ENCODE measurements at places on chromosomes 5 and 9. TPM values are rescaled to one million over a fixed set of nuclear protein-coding genes. Genes with fewer than 3 reads are reported as not detected.

GRCh38 chr9:98074115-98074990 lies 17.8 kb downstream of the NANS start:
- DNase-seq: peak; percentile 79

GRCh38 chr5:43638546-43638945 lies 35.6 kb downstream of the NNT start:
- no peak for DNase-seq

GRCh38 chr5:111514087-111514486 lies 1.8 kb upstream of the STARD4 start:
- DNase-seq: no peak

DNA sequence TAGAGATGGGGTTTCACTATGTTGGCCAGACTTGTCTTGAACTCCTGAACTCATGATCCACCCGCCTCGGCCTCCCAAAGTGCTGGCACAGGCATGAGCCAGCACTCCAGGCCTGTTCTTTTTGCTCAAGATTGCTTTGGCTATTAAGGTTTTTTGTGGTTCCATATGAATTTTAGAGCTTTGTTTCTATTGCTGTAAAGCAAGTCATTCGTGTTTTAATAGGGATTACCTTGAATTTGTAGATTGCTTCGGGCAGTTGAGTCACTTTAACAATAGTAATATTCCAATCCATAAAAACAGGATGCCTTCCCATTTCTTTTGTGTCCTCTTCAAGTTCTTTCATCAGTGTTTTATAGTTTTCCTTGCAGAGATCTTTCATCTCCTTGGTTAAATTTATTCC lies 22.1 kb downstream of the C6 start:
- no peak for DNase-seq

DNA sequence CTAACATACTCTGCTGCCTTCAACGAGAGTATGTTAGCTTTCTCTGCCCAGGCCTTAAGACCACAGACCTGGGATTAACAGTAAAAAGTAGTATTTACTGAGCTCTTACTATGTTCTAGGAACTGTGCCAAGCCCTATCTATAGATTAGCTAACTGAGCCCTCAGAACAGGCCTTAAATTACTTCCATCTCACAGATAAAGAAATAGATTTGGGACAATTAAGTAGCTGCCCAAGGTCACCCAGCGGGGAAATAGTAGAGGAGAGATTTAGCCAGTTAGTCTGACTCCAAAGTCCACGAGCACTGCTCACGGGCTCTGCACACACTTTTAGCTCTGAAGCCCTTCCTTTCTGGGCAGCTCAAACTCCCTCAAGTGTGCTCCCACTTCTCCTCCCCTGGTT lies 64.5 kb upstream of the EQTN start:
- no peak for DNase-seq

DNA sequence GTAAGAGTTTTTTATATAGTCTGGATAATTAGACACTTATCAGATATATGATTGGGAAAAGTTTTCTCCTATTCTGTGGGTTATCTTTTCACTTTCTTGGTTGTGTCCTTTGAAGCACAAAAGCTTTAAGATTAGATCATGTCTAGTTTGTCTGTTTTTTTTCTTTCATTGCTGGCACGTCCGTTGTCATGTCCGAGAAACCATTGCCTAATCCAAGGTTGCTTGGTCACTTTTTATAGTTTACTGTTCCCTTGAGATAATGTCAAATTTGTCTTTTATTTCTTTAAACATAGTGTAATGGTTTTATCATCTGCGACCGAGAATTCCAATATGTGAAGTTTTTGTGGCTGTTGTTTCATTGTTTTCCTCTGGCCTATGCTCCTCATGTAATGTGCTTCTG lies 28.8 kb downstream of the GARNL3 start:
- no peak for DNase-seq

- DNase-seq: peak; percentile 98
Measured at GRCh38 chr5:68433923-68434879, 218.6 kb downstream of the PIK3R1 start.

DNA sequence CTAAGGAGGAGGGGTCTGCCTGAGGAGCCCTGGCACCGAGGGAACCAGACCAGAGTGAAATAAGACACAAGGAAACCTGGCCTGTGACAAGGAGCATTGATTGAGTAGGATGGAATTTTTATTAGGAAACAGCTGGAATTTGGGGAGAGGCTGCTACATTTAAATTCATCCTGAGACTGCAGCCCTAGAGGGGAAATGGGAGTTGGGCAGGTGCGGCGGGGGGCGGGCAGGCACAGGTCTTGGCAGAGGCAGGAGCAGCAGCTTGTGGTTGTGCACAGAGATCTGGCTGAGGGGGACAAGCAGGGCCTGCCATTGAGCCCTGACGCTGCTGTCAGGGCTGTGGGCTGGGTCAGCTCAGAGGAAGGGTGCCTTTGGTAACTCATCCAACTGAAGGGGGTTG lies 71.6 kb downstream of the PCDH1 start:
- DNase-seq: no peak

DNA sequence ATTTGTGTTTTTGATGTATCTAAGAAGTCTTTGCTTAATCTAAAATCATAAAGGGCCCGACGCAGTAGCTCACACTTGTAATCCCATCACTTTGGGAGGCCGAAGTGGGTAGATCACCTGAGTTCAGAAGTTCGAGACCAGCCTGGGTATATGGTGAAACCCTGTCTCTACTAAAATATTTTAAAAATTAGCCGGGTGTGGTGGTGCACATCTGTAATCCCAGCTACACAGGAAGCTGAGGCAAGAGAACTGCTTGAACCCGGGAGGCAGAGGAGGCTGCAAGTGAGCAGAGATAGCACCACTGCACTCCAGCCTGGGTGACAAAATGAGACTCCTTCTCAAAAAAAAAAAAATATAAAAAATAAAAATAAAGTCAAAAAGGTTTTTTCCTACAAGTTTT lies 9.6 kb downstream of the IL6ST start:
- no peak for DNase-seq

GRCh38 chr5:107502676-107503060 lies 168.1 kb downstream of the EFNA5 start:
- no peak for DNase-seq

DNA sequence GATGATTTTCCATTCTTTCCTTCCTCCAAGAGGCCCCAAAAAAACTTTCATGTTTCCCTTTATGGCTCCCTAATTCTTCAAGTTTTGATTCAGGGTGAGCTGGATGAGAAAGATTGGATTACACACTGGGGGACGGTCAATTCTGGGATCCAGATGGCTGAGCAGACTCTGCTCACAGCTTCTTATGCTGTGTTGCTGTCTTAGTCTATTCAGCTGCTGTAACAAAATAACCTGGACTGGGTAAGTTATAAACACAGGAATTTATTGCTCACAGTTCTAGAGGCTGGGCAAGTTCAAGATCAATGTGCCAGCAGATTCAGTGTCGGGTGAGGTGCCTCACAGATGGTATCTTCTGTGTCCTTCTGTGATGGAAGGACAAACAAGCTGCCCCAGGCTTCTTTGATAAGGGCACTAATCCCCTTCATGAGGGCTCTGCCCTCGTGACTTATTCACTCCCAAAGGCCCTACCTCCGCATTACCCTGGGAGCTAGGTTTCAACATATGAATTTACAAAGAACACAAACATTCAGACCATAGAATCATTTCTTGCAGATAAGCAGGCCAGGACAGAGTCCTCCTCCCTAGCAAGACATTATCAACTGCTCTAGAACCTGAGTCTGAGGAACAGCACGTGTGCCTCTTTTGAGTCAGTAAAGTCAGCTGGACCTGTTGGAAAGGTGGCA lies 23.1 kb upstream of the SMAD5 start:
- DNase-seq: no peak

DNA sequence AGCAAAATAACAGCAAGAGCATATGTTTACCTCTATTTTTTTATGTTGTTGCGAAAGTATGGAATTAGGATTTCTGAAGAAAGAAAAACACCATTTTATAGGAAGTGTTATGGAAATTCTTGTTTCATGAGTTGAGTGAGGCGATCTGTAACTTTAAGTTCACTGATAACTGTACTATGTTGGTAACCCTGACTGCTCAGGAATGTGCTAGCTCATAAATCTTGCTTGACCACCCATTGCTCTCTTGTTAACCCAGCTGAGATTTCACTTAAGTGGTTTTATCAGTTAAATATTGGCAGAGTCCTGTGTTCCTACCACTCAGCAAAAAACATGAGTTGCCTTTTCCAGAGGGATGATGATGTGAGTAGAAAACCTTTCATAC lies 91.1 kb upstream of the STARD4 start:
- DNase-seq: no peak

GRCh38 chr9:38652486-38652885 lies 32.1 kb upstream of the ANKRD18A start:
- DNase-seq: no peak

DNA sequence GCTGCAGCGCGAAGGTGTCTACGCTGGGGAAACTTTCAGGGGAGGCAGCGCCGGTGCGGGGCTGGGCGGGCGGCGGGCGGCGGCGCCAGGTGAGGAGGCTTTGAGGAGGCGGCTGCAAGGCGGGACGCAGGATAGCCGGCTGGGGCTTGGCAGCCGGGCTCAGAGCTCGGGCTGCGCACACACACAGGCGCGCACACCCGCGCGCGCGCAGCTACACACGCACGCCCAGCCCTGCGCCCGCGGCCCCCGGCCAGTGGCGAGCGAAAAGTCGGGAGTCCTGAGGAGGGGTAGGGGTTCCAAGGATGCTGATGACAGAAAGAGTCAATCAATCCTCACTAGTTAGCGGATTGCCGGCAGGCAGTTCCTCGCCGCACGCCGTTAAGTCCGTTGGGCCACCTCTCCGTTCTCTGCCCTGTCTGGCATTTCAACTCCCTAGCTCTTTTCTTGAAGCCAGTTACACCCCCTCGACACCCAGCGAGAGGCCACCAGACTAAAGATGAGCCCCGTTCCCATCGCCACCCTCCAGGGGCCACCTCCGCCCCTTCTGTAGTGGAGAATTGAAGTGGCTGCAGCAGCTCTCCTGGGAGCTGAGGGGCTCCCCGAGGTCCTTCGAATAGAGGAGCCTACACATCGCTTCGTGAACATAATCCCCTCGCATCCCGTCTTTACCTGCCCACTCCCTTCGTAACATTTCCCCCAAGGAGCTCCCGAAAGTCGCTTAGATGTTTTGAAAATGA lies 1640.3 kb upstream of the C9orf72 start:
- DNase-seq: no peak

- no peak for DNase-seq
Measured at GRCh38 chr5:115888027-115888426, 46.3 kb downstream of the AP3S1 start.

DNA sequence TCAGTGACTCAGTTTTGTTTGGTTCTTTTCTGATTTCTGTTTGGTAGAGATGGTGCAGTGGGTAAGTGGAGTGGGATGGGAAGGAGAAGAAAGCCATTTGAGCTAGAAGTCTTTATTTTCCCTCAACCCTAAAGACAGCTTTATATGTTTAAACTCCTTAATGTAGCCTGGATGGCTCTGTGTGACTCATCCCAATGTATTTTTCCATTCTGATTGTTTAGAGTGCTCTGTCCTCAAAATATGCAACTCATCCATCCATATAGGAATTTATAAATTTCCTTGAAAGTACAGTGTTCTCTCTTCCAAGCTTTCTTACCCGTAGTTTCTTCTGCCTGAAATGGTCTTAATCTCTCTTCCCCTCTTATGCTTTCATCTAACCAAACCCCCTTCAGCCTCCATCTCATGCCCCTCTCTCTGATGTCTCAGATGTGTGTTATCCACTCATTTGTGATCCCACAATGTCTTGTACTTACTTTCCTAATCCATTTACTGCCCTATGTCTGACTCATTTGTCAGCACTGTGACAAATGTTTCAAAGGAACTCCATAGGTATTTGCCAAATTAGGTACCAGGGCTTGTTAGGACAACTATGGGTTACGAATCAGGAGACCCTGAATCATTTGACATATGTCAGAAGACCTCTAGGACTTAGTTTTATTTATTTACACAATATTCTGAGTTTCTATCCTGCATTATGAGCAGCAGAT lies 217.5 kb upstream of the SGCD start:
- DNase-seq: no peak

DNA sequence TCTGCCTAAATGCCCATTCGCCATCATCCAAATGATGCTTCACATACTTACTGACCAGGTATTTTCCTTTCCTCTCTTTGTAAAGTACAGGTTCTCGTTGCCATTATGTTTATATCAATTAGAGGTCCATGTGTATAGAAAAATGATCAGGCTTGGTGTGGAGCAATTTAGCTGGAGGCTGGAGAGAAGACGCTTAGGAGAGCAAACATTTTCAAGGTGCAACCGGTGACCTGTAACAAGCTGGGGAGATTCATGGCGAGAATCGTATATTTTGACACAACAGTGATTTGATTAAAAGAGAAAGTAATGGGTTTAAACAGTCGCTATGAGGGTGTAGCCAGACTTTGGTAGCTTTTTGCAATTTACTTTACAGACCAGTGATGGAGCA lies 170.9 kb upstream of the TBCA start:
- DNase-seq: no peak

DNA sequence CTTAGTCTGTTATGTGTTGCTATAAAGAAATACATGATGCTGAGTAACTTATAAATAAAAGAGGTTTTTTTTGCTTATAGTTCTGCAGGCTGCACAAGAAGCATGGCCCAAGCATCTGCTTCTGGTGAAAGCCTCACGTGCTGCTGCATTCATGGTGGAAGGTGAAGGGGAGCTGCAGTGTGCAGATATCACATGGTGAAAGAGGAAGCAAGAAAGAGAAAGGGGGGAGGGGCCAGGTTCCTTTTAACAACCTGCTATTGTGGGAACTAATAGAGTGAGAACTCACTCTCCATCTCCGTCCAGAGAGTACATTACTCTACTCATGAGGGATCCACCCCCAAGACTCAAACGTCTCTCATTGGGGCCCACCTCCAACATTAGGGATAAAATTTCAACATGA lies 12.5 kb upstream of the PARP8 start:
- DNase-seq: no peak

GRCh38 chr5:74299833-74300232 lies 340.7 kb downstream of the ENC1 start:
- DNase-seq: no peak

IFNB1 gene
- total RNA-seq: 0.26 TPM

TNC gene
- 0.52 TPM for total RNA-seq

PCDHGC4 gene
- not detected for total RNA-seq

GRIA1 gene
- total RNA-seq: not detected

SMIM27 gene
- total RNA-seq: 19.5 TPM

AQP3 gene
- total RNA-seq: 19.4 TPM

SHLD3 gene
- total RNA-seq: 2.6 TPM

TENT4A gene
- total RNA-seq: 29.2 TPM

IARS1 gene
- total RNA-seq: 222 TPM

PCDHGA8 gene
- total RNA-seq: not detected

CARTPT gene
- total RNA-seq: not detected

KDM4C gene
- 28.8 TPM for total RNA-seq

VAV2 gene
- total RNA-seq: 5.3 TPM
